ENCODE measurements at places on chromosomes 11 and 22.

GRCh38 chr22:21068681-21069276, 23.0 kb downstream of the LRRC74B start:
- DNase-seq: no peak

DNA sequence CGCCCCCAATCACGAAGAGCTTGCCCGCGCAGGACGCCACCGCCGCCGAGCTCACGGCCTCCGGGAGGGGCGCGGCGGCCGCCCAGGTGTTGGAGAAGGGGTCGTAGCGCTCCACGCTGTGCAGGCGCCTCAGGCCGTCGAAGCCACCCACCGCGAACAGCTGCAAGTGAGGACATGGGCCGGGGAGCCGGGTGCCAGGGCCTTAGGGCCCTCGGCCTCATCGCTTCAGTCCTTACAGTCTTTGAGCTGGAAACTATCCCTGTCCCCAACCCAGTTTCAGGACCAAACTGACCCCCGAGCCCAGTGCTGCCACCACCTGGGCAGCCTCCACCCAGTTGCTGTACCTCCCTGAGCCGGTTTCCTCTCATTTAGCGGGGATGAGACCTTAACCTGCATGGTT, 7.6 kb downstream of the KLHL35 start:
- no peak for DNase-seq

- no peak for DNase-seq
Observed at GRCh38 chr11:100785148-100785983, 98.3 kb downstream of the ARHGAP42 start.

DNA sequence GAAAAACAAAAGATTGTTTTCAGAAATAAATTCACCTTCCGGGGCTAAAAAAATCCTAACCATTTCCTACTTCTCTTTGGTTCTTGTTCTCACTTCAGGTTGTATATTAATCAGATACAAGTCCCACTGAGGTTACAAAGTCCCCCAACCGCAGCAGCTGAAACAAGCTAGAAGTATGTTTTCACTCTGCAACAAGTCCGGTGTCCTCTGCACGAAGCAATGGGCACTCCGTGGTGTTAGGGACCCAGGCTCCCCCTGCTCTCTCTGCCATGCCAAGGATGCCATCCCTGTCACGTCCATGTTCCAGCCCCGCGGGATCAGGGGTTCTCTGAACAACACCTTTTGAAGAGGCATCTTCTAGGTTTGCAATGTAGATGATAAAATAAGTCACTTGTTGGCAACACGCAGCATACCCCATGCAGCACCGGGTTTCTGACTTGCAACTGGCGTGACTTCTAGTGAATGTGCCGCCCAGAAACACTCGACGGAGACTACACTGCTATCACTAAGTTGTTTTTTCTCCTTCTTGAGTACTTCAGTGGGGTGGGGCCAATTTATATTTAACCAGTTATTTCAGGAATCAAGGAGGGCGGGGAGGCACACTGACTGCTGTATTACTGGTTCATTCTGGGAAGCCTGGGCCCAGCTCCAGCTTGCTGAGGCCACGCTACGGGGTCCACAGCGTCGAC, 25.4 kb upstream of the GSTP1 start:
- no peak for DNase-seq

DNA sequence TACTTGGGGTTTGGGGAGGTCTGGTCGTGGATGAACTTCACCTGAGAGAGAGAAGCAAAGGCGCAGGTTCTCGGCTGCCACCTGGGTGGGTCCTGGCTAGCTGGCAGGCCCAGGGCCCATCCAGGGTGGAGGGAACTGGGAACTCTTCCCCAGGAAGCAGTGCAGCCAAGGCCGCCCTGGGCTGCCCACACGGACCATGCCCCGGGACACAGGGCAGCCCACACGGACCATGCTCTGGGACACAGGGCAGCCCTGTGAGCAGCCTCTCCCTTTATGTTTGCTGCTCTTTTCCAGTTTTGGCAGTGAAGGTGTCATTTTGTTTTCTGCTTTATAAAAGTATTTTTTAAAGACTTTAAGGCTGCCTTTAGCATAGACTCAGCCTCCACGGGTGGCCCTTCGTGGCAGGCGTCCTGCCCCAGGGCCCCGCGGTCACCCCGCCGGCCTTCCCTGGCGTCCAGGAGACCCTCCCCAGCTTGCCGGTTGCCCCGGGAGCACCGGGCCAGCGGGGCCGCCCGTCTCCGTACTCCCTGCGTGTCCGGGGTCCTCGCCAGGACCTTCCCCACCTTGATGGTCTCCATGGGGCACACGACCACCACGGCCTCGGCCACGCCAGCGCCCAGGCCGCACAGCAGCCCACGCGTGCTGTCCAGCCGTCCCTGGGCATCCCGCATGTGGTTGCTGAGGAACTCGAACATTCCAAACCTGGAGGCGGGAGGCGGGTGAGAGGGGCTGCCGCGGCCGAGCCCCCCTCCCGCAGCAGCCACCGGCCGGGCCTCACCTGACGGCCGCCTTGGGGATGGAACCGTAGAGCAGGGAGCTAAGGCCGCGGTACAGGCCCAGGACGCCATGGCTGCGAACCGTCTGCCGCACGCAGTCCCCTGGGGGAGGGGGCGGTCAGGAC, 1.1 kb downstream of the SLC25A1 start:
- no peak for DNase-seq
